Stimulated activated CD4-positive, alpha-beta T cell treated with anti-CD3 and anti-CD28 coated beads, Interleukin-12 subunit alpha, Interleukin-12 subunit beta, amount 100 ng/mL, for 24 hours (primary cell): ENCODE measurements at places on chromosomes 6 and 20.
A peak's percentile ranks its signal among the peaks of the same experiment; 100 is the strongest.

DNA sequence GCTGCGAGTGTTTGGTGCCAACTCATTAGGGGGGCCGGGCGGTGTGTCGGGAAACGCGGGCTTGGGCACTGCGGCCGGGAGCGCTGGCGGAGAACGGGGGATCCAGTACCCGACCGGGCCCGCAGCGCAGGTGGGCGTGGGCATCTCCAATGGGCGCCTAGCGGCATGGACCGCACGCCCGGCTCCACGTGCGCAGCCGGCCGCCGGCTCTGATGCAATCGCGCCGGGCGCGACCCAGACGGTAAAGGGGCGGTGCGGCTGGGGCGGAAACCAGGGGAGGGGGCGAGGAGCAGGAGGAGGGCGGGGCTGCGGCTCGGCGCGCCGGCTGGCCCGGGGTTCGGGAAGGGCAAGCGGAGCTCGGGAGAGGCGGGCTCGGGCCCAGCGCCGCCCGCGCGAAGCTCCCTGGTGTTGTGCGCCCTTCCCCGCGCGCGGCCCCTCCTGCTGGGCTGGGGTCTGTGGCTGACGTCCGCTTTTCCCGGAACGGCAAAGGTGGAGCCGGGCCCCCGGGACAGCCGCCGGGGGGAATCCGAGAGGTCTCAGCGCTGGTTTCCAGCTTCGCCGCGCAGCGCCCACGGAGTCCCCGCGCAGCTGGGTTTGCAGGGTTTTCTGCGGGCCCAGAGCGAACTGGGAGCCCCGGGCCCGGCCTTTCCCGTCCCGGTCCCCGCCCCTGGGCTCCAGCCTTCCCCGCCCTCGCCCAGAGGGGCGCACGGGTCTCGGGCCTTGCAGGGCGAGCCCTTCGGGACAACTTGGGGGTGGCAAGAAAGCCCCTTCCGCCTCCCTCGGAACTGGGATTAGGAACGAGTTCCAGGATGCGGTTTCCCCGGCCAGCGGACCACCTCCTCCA lies 867 bp downstream of the MTHFD1L start:
- peak; percentile 68 for DNase-seq

DNA sequence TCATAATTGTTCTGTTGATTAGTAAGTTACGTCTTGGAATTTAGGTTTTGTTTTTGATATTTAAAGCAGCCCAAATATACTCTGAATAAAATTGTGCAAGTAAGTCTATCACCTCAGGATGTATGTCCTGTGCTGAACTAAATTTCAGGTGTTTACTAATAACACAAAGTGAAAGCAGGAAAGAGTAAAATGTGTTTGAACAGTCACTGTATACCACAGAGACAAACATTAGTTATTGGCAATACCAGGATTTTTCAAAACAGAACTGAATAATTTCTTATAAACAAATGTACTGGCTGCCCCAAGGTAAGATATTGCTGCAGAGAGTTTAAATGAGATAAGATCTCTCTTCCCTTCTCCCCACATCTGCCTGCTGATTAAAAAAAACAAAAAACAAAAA lies 404.7 kb upstream of the RUNX2 start:
- no peak for DNase-seq

- no peak for DNase-seq
Measured at GRCh38 chr6:110815015-110815410, 256 bp downstream of the CDK19 start.

DNA sequence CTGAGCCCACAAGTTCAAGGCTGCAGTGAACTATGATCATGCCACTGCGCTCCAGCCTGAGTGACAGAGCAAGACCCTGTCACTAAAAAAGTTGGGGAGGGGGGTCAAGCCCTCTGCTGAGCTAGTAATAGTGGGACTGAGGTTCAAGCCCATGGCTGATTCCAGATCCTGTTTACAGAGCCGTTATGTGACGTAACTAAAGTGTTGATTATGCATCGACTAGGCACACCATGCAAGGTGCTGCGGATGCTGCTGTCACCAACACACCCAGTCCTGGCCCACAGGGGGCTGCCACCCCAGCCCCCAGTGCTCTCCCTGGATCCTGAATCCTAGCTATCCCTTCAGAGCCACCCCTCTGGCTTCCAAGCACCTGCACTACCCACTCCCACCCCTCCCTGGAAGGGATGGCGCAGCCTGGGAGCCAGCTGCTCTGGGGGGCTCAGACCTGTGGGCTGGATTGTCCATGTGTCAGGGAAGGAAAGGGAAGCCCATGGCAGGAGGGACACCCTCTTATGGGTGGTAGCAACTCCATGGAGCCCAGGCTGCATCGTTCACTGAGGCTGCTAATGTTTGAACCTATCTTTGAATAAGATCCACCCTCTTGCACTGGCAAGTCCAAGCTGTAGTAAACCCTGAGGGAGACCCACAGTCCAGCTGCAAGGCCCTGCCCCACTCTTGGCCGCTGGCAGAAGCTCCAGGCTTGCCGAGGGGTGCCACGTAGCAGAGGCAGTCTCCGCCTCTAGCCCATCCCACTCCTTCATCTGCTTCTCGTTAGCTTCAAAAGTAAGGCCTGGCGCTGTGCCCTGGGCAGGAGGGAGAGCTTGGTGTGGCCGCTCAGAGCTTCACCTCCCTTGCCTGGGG lies 95.0 kb downstream of the SNX5 start:
- no peak for DNase-seq

GRCh38 chr20:1809131-1809572 lies 86.1 kb upstream of the SIRPA start:
- DNase-seq, result no peak

DNA sequence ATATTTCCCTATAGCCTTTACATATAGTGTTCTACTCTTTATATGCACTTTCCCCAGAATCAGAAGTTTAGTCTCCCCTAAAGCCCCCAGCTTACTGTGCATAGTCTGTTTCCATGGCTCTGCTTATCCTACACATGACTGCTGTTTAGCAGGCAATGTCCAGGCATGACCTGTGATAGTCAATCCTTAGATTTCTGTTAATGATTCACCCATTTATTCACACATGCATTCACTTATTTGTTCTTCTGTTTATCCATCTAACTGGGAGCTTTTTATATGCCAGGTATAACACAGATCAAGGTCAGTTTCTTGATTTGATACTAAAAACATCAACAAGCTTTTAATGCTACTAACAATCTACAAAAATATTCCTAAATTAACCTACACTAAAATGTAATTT lies 300.8 kb downstream of the PHF3 start:
- DNase-seq, result no peak
